Mesenteric fat pad (tissue), 1 donor: ENCODE measurements at places on chromosomes 2 and 18. TPM values are rescaled to one million over a fixed set of nuclear protein-coding genes. Genes with fewer than 3 reads are reported as not detected.

ASB18 gene
- total RNA-seq = not detected

PHLPP1 gene
- total RNA-seq = 7.0 TPM

UPP2 gene
- total RNA-seq = not detected

DSG3 gene
- not detected for total RNA-seq

- DNase-seq = no peak
These were observed 2.2 kb downstream of the PLEKHA3 start for GRCh38 chr2:178482437-178482836.

- no peak for DNase-seq
These were observed 69.3 kb downstream of the VWA3B start for GRCh38 chr2:98156304-98156703.

DNA sequence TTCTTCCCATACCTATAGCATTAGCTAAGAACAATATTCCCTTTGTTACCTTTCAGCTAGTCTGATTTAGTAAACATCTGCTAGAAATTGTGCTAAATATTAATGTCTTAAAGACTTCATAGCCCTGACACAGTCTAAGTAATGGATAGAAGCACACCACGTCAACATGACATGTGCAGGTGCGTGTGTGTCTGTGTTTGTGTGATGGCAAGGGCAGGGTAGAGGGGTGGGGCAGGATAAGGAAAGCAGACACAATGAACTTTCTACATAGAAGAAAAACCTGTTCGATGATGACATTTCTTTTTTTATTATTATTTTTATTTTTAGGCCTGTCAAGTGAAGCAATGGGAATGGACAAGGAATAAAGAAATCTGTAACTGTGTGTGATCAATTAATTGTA is 223.3 kb downstream of the NOL4 start:
- DNase-seq = no peak

GRCh38 chr2:156909983-156910382 is 347.5 kb upstream of the GALNT5 start:
- DNase-seq = no peak

DNA sequence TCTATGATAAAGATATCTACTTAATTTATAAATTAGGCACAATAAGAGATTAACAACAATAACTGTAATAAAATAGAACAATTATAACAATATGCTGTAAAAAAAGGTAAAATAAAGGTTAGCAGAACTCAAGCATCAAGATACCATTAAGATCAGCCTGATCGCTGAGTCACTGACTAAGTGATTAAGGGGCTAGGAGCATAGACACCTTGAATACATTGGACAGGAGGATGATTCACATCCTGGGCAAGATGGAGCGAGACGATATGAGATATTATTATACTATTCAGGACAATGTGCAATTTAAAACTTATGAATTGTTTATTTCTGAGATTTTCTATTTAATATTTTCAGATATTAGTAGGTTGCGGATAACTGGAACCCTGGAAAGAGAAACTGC is 1277.8 kb upstream of the ZEB2 start:
- no peak for DNase-seq

DNA sequence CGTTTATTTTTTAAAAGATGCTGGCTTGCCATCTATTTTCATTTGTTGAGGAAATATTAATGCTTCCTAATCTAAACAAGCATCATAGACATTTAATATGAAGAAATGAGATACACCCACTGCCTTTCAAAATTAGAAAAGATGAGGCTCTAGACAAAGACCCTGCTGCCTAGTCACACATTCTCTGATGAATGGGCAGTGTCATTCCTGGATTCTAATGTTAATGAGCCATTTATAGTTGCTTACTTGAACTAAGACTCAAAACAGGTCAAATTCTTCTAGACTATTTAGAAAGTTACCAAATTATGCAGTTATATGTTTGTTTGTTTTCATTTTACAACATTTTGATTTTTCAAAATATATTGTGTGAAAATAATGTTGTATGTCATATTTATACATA is 237.6 kb downstream of the CDH7 start:
- no peak for DNase-seq

GRCh38 chr2:168119515-168120141 is 127.8 kb downstream of the STK39 start:
- DNase-seq = no peak

DNA sequence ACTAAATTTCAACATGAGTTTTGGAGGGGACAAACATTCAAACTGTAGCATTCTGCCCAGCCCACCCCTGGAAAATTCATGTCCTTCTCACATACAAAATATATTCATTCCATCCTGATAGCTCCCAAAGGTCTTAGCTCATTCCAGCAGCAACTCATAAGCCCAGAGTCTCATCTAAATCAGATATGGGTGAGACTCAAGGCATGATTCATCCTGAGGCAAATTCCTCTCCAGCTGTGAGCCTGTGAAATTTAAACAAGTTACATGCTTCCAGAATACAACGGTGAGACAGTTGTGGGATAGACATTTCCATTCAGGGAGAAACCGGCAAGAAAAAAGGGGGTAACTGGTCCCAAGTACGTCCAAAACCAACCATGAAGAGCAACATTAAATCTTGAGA is 43.5 kb upstream of the FAHD2A start:
- DNase-seq = no peak
